ENCODE measurements at places on chromosomes 4 and X.

DNA sequence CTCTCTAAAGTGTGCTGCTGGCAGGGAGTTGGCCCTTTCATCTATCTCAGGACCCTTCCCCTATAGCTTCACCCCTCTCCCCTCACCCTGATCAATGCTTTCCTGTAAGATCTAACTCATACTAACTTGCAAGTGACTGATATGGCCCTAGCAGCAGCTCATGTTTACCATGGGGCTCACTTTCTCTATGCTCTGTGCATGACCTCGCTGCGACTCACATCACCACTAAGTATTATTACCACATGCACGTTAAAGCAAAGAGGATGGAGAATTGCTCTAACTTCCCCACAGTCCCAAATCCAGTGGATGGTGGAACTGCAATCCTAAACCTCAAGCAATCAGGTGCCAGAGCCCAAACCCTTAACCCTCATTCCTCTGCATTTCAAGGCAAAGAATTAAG is 626.6 kb downstream of the MID1IP1 start:
- no peak for DNase-seq

GRCh38 chr4:52983563-52984303 is 121.6 kb downstream of the RASL11B start:
- DNase-seq, result no peak

DNA sequence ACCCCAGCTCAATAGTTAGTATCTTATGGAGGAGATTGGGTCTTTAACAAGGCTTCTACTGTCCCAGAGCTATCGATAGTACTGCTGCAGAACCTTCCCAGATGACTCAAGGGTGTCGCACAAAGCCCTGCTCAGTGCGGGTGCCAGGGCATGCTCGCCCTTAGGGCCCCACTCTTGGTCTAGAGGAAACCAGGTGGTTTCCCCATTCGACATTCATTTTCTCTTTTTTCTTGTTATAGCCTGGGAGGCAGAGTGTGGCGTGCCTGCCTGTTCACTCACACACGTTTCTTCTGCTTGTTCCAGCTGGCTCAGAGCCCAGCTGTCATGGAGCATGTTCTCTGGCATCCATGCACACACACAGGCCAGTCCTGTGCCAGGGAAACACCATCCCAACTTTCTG is 144.5 kb downstream of the SMIM20 start:
- DNase-seq, result peak; percentile 25

DNA sequence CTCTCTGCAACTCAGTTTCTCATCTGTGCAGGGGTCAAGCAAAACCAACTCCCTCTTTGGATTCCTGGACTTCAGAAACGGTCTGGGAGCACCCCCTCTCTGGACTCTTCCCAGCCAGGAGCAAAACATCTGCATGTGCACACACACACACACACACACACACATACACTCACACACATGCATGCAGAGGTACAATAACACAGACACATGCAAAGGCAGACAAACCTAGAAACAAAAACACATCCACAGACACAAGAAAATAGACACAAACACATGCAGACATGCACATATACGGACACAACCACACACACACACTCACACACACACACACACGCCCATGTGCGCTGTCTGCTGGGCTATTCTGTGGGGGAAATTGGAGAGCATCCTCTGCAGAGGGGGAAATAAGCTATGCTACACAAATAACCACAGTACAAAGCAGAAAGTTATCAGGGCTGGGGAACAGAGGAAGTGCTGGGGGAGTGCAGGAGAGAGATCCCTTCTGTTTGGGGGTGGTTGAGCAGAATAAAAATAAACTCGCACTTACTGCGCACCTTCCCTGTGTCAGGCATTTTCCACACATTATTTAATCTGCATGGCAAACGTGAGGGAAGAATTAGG is 19.9 kb downstream of the IQSEC2 start:
- DNase-seq, result no peak

DNA sequence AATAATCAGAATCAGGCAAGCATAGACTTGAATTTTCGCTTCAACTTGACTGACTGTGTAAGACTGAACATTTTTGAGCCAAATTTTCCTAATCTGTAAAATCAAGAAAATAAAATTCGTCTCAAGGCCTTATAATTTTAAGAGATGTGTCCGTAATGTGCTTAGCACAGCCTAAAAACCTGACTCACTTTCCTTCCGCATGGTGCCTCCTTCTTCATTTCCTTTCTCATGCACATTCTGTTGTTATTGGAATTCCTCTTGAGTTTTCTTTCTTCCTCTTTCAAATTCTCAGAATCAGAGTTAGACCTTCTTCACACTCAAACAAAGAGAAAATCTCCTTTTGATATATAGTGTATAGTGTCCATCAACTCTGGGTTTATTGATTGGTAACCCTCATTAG is 208.9 kb upstream of the SLIT2 start:
- DNase-seq, result no peak

GRCh38 chr4:26106776-26107175 is 192.8 kb downstream of the SMIM20 start:
- DNase-seq, result no peak

GRCh38 chr4:85701861-85702321 is 226.9 kb downstream of the ARHGAP24 start:
- no peak for DNase-seq

- no peak for DNase-seq
Measured at GRCh38 chr4:77910676-77911075, 48.0 kb downstream of the MRPL1 start.

DNA sequence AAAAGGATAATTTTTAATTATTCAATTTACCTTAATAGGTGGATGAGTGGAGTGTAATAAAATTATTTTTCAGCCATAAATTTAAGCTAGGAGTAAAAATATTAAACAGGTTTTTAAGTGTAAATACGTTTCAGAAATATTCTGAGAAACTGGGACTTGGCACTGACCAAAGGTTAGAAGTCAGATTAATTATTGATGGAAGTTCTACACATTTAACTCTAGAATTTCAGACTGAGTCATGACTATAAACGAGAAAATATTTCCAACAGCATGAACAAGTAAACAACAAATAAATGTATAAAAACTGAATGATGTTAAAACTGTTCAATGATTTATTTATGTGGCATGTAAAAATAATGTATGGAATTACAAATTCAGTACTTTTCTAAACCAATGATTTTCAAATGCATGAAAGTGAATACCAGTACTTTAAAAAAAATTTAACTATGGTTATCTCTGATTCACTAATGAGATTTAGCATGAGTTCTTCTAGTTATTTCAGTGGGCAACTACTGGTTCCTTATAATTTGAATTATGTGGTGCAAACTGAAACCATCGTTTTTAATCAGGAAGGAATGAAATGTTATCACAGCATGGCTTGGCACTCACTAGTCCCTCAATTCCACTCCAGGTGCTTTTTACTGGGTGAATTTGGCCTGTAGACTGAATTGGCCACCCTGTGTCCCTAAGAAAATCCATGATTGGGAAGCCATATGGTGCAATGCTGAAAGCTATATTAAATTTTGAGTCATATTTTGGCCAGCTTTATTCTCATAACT is 244.2 kb downstream of the FSTL5 start:
- DNase-seq, result no peak

DNA sequence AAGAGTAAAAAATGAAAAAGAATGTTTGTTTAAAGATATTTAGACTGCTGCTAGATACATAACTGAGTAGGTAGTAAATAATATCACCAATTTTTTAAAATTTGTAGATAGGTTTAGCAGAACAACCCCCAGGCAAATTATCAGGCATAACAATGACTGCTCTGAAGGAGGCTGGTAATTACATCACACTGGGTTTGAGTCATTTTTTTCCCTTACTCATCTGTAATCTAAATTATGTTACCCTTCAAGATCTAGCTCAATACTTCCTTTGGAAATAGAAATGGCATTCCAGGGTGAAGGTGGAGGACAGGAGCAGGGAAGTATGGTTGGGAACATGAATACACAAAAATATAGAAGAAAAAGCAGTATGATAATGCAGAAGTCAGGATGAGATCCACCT is 431.6 kb upstream of the MAOA start:
- no peak for DNase-seq

- no peak for DNase-seq
Measured at GRCh38 chr4:11416071-11416766, 12.5 kb downstream of the HS3ST1 start.

GRCh38 chr4:73687421-73687820 is 52.9 kb upstream of the CXCL8 start:
- DNase-seq, result no peak

GRCh38 chr4:168536448-168536847 is 39.6 kb downstream of the PALLD start:
- no peak for DNase-seq

DNA sequence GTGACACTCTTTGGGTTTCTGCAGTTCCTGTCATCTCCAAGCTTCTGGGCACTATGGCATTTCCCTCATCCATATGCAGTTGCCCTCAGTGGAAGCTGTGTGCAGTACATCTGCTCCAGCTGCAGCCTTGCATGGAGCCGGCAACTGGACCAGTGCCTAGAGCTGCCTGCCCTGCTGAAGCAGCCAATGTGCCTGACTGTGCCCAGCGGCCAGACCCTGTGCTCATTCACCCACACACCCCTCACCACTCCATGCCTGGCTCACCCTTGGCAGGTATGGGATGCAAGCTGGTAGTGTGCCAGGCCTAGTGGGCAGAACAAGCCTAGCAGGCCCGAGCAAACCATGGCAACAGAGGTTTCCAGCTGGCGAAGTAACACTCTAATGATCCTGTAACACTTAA is 370.8 kb downstream of the FSTL5 start:
- DNase-seq, result no peak

- DNase-seq, result no peak
Measured at GRCh38 chr4:2332201-2332975, 70.5 kb upstream of the MXD4 start.

- no peak for DNase-seq
Measured at GRCh38 chr4:126395664-126396063, 1080.9 kb downstream of the FAT4 start.

GRCh38 chr4:108168671-108169523 is at the start of gene LEF1:
LEF1 (minus strand) TSS chr4:108168932; CDS start chr4:108167767, 1,165 bp downstream.
- DNase-seq, result peak; percentile 58

- DNase-seq, result no peak
Measured at GRCh38 chr4:53321151-53321983, 44.5 kb downstream of the SCFD2 start.

GRCh38 chr4:26299254-26299882 is 21.4 kb upstream of the RBPJ start:
- no peak for DNase-seq

DNA sequence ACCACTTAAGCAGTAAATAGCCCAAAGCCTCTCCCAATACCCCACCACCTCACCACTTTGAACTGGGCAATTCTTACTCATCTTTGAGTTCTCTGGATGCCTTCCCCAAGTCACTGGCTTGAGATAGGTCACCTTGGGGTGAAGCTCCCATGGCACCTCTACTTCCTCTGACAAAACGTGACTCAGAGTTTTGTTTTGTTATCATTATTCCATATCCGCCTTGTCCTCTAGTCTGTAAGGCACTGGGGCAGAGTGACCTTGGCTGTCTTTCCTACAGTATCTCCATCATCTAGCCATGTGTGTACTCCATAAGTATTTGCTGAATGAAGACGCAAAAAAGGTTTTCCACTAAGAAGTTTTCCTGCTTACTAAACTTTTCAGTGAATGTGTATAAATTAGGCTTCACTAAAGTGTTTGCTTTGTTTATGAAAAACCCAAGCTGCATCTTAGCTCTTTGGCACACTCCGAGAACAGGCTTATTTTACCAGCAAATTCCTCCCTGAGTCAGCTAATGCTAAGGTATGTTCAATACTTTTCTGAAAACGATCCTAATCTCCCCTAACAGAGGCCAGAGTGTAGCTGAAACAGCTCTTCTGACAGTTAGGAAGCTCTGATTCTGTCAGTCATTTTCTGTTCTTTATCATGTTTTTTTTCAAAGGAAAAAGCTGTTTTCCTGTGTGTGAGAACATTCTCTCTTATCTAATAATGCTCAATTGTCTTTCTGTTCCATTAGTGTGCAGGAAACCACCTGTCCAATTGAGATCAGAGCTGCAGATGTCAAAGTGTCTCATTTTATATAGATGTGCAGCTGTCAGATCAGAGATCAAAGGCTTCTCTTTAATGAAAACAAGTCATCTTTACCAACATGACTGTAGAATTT is 30.2 kb upstream of the TSPAN5 start:
- no peak for DNase-seq

- no peak for DNase-seq
Measured at GRCh38 chr4:821631-822030, 4.3 kb downstream of the CPLX1 start.

- DNase-seq, result no peak
Measured at GRCh38 chr4:7310451-7310850, 118.1 kb downstream of the SORCS2 start.

DNA sequence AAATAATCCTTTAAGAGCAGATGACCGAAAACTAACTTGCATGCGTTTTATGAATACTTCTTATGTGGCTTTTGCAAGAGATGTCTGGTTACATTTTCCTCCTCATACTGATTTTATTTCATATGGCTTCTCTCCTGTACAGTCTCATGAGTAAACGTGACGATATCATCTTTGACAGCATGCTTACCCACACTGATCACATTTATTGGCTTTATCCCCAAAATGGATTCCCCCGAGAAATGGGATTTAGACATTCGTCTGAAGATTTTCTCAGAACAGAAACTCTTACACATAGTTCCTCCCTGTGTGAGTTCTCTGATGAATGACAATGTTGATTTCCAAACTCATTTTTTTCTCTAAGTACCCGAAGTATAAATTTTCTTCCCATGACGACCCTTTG is 939.7 kb upstream of the LCORL start:
- no peak for DNase-seq

DNA sequence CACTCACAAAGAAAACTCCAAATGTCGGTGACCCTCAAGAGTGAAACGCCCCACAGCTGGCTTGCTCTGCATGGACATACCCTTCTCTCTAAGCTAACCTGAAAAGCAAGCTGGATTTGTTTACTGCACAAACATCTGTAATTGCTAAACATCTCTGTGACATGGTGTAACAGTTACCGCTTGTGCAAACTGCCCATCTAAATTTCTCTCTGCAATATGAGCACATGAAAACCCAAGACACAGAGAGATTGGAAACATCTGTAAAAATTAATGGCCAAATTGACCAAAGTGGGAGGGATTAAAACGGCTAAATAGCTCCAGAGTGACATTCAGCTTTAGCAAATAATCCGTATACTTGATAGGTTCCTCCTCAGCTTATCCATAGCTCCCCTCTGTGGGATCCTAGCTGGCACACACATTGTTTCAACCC is 155.0 kb upstream of the MAP3K15 start:
- DNase-seq, result no peak

DNA sequence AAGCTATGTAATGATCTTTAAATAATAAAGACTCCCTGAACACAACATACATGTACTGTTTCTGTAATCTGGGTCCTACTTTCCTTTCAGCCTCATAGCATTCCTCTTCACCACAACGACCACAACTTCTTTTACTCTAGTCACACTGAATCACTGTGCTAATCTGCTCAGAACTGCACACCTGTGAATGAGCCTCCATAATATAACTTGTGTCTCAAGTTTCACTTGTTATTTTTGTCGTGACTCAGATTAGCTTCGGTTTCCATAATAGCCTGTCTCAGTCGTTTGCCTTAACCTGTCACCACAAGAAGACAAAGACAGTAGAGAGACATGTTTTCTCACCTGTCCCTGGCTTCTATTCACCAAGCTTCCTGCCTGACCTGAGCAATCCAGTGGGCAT is 61.8 kb downstream of the MAGED1 start:
- DNase-seq, result no peak

GRCh38 chrX:40272141-40272540 is 174.4 kb upstream of the BCOR start:
- DNase-seq, result no peak

- no peak for DNase-seq
Measured at GRCh38 chrX:45986971-45987370, 558.2 kb downstream of the ZNF674 start.
